ENCODE measurements at places on chromosomes 2 and 18.

DNA sequence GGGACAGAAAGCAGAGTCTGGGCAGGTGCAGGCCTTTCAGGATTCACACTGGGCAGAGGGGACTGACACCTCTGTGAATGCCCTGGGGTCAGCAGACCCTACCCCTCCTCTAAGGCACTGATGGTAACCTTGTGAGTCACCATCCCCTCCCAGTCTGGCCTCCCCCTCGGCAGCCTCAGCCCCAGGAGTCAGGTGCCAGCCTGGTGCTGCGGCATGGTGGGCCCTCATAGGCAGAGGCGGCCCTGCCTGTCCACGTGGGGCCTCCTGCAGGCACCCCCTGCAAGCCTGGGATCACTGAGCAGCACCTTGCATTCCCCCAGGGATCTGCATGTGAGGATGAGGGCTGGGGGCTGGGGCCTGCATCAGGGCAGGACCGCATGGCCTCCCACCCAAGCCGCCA lies 4.8 kb upstream of the GPR17 start:
- H3K27ac ChIP-seq: no peak overlapping the region
- H3K27me3 ChIP-seq: no peaks in the 10 kb centered on the region
- H3K4me1 ChIP-seq: peaks cover 10% of the 10 kb centered on the region
- no peaks in the 10 kb centered on the region for H3K36me3 ChIP-seq

- H3K4me3 ChIP-seq: no peak overlapping the region
- peak; percentile 41 for DNase-seq
- H3K27me3 ChIP-seq: no peaks in the 10 kb centered on the region
Measured at GRCh38 chr2:70161069-70161534, 29.7 kb downstream of the C2orf42 start.

DNA sequence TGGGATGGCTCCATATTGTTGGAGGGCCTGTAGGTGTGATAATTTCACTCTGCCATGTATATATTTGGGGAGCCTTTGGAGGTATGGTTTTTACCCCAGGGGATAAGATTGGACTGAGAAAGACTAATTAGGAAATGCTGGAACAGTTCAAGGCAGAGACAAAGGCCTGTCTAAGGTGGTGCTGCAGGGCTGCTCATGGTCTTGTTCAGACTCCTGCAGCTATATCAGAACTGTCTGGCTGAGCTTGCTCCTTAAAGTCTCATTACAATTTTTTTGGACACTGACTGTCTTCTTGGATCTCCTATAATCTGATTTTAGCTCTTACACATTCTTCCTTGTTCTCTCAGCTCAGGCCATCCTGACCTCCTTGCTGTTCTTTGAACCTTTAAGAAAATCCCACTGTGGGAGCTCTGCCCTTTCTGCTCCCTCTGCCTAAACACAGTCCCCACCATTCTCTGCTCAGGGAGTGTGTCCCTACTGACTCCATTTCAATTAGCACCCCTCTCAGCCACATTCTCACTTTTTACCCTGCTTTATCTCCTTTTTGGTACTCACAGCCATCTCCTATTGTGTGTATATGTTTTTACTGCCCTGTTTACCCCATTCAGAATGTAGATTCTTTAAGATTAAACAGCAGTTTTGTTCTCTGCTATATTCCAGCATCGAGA lies 468.7 kb upstream of the FANCL start:
- no peaks in the 10 kb centered on the region for H3K4me1 ChIP-seq
- H3K27ac ChIP-seq: no peak overlapping the region
- no peak for DNase-seq
- H3K36me3 ChIP-seq: no peaks in the 10 kb centered on the region
- H3K27me3 ChIP-seq: no peaks in the 10 kb centered on the region

GRCh38 chr2:194706179-194706578 lies 950.8 kb upstream of the SLC39A10 start:
- no peak overlapping the region for H3K27ac ChIP-seq
- no peak for DNase-seq
- H3K4me1 ChIP-seq: no peaks in the 10 kb centered on the region
- H3K27me3 ChIP-seq: no peaks in the 10 kb centered on the region
- H3K36me3 ChIP-seq: no peaks in the 10 kb centered on the region

- H3K27me3 ChIP-seq: no peaks in the 10 kb centered on the region
- H3K4me1 ChIP-seq: no peaks in the 10 kb centered on the region
- H3K4me3 ChIP-seq: no peak overlapping the region
- H3K27ac ChIP-seq: no peak overlapping the region
- 0 out of 2 replicates have a peak, but pooled peaks cover 5% of the 10 kb centered on the region for H3K36me3 ChIP-seq
Measured at GRCh38 chr2:119940856-119941255, 72.0 kb upstream of the EPB41L5 start.

DNA sequence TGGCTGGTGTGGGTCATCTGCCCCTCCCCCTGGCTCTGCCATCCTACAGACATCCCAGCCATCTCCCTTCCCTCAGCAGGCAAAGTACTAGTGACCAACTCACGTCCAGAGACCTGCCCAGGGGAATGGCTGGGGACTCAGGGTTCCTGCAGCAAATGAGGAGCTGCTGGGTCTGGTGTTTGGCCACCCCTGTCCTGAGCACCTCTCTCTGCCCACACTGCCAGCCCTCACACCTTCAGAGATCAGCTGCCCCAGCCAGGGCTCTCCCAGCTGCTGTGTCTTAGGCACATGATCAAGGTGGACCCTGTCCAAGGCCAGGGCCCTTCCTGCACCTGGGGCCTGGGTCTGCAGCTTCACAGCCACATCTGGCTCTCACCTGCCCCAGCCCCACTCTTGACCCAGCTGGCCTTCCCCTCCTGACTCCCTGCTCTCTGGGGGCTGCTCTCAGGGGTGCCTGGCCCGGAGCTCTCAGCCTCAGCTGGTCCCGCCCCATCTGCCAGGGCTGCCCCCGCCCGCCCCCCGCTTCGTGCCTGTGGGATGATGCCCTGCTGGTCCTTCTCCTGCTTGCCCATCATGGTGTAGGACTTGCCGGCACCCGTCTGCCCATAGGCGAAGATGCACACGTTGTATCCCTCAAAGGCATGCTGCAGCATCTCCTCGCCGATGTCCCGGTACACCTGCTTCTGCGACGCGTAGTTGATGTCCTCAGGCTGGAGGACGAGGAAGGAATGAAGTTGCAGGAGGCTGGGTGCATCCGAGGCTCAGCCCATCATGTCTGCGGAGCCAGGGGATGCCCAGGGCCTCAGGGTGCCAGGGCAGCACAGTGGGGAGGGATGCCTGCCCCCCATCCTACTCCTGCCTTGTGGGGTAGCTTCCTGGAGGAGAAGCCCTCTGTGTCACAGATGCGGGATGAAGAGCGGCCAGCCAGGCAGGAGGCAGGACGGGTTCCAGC lies 32.2 kb downstream of the KIF1A start:
- no peaks in the 10 kb centered on the region for H3K27me3 ChIP-seq
- H3K27ac ChIP-seq: no peak overlapping the region
- H3K36me3 ChIP-seq: 0 out of 2 replicates have a peak, but pooled peaks cover 3% of the 10 kb centered on the region

- no peaks in the 10 kb centered on the region for H3K36me3 ChIP-seq
- H3K4me1 ChIP-seq: no peaks in the 10 kb centered on the region
- H3K27me3 ChIP-seq: peaks cover 20% of the 10 kb centered on the region
- no peak overlapping the region for H3K27ac ChIP-seq
- H3K4me3 ChIP-seq: no peak overlapping the region
- no peak for DNase-seq
Measured at GRCh38 chr2:102358496-102358895, 2.9 kb downstream of the IL18R1 start.

DNA sequence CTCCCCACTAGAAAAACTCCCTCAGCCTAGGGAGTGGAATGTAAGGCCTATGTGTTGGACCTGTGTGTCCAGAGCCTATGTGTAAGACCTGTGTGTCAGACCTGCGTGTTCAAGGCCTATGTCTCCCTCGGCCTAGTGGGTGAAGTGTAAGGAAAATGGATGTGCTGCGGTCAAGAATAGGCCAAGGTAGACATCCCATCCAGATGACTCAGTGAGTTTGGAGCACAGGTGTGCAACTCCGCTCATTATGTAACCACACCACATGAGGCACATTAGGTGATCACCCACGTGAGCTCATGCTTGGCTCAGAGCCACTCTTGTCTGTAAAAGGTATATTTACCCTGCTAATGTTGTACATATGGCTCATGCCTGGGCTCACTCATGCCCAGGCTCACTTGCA lies 565.3 kb upstream of the CRIM1 start:
- no peak overlapping the region for H3K27ac ChIP-seq
- DNase-seq: no peak
- H3K36me3 ChIP-seq: no peaks in the 10 kb centered on the region
- no peaks in the 10 kb centered on the region for H3K27me3 ChIP-seq

GRCh38 chr2:10961490-10961875 lies 49.7 kb downstream of the KCNF1 start:
- H3K4me3 ChIP-seq: no peak overlapping the region
- no peak overlapping the region for H3K27ac ChIP-seq
- DNase-seq: no peak
- H3K27me3 ChIP-seq: no peaks in the 10 kb centered on the region
- H3K36me3 ChIP-seq: no peaks in the 10 kb centered on the region
- no peaks in the 10 kb centered on the region for H3K4me1 ChIP-seq

DNA sequence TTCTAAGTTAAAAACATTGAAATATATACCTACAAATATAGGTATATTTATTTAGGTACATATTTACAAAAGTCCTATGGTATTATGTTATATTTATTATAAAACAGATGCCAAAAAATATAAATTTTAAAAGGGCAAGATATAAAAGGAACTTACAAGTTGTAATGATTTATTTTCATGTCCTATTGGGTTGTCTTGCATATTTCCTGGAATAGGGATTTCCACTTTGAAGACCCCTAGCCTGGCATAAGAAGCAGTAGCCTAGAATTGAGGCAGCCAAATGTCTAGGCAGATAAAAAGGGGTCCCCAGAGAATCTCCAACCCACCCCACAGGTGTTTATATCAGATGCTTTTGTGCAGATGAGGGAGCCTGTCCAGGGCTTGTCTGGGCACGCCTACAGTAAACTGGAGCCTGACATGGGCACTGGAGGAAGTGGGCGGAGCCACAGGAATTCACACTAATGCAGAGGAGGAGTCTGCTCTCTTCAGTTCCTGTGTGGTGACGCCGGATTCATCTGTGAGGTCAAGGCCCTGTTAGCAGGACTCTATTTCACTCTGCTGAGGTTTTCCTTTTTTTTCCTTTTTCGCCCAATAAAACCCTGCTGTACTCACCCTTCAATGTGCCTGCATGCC lies 1088.9 kb upstream of the PIK3C3 start:
- H3K4me3 ChIP-seq: no peak overlapping the region
- no peak overlapping the region for H3K27ac ChIP-seq
- H3K36me3 ChIP-seq: no peaks in the 10 kb centered on the region
- no peaks in the 10 kb centered on the region for H3K4me1 ChIP-seq
- no peak for DNase-seq

DNA sequence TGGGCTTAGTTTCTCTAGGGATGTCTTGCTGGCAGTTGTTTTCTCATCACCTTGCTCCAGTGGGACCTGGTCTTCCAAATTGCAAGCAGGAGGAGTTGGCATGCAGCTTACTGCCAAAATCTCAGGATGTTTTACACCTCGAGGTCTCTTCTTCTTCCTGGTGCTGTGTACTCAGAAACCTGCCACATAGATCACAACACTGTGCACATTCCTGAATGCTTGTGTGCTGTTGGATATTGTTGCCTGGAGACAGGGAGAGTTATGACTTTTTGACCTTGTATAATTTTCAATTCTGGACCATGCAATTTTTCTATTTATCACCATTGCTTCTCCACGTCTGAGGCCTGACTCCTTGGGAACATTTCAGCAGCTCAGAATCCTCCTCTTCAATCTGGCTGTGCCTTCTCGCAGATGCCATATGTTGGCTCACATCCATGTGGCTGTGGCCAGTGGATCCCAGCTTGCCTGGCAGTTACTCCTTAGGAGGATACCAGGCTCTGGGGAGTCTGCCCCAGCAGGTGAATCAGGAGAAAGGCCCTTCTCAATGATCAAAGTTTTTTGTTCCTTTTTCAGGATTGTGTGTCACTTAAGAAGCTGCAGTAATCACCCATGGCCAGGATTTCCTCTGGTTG lies 489.3 kb downstream of the TSN start:
- H3K4me1 ChIP-seq: no peaks in the 10 kb centered on the region
- no peak for DNase-seq
- H3K36me3 ChIP-seq: no peaks in the 10 kb centered on the region
- H3K27ac ChIP-seq: no peak overlapping the region

DNA sequence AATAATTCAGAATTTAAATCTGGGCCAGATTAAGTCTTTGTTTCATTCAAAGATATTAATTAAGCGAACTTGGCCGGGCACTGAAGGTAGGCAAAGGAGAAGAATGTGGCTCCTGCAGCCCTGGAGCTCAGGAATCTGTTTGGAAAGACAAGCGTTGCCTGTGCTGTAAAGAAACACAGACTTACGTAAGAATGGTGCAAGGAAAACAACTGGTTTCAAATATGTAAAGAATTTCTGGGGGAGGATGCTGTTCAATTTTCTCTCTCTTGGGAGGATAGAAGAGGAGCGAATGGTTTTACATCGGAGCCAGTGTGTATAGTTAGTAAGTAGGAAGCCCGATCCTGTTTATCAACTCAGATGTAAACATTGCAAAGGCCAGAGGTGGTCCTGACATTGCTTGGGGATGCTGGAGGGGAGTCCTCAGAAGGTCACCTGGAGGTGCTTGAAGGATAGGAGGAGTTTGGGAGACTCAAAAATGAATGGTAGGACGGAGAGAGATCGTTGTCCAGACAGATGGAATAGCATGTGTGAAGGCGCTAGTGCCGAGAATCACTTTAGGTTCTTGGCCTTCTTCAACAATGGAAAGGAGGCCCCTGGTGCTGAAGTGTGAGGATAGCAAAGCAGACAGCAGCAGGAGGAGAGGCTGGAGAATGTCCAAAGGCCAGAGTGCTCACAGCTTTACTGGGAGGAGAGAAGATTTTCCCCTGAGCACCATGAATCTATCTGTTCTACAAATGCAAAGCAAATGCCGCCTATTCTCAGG lies 456.1 kb downstream of the LPIN1 start:
- H3K36me3 ChIP-seq: no peaks in the 10 kb centered on the region
- no peaks in the 10 kb centered on the region for H3K4me1 ChIP-seq
- no peak overlapping the region for H3K4me3 ChIP-seq
- H3K27me3 ChIP-seq: no peaks in the 10 kb centered on the region
- H3K27ac ChIP-seq: no peak overlapping the region

Measured in GM23338 (cell line).